Peyer's patch (tissue), 4 donors: ENCODE measurements at places on chromosomes 7 and 10. TPM values are rescaled to one million over a fixed set of nuclear protein-coding genes. Genes with fewer than 3 reads are reported as not detected.

CREB5 gene
- total RNA-seq = 17.0 TPM

NDUFB8 gene
- 122 TPM for total RNA-seq

PTF1A gene
- total RNA-seq = not detected

ZNF488 gene
- 12.5 TPM for total RNA-seq

LBX1 gene
- total RNA-seq = not detected

CDK14 gene
- 0.18 TPM for total RNA-seq

DNA sequence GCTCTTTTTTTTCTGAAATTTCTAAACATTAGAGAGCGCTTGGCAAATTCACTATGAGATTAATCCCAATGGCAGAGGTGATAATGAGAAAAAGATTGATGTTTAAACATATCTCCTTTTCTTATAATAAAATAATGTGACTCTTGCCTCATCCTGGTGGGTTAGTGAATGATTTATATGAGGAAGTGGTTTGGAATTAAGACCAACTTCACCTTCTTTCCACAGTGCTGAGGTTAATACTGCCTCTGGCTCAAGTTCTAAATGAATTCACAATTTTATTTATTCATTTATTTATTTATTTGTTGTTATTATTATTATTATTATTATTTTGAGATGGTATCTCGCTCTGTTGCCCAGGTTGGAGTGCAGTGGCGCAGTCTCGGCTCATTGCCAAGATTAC lies 40.5 kb upstream of the ADO start:
- DNase-seq = no peak
- H3K27me3 ChIP-seq = no peaks in the 10 kb centered on the region
- no peaks in the 10 kb centered on the region for H3K36me3 ChIP-seq
- no peak overlapping the region for H3K27ac ChIP-seq
- no peak overlapping the region for H3K4me3 ChIP-seq

- no peak overlapping the region for H3K4me3 ChIP-seq
- no peak for DNase-seq
- no peaks in the 10 kb centered on the region for H3K36me3 ChIP-seq
- peaks cover 5% of the 10 kb centered on the region for H3K4me1 ChIP-seq
- H3K27ac ChIP-seq = no peak overlapping the region
- H3K27me3 ChIP-seq = no peaks in the 10 kb centered on the region
Observed at GRCh38 chr10:48608976-48609375, 4.1 kb upstream of the ARHGAP22 start.

DNA sequence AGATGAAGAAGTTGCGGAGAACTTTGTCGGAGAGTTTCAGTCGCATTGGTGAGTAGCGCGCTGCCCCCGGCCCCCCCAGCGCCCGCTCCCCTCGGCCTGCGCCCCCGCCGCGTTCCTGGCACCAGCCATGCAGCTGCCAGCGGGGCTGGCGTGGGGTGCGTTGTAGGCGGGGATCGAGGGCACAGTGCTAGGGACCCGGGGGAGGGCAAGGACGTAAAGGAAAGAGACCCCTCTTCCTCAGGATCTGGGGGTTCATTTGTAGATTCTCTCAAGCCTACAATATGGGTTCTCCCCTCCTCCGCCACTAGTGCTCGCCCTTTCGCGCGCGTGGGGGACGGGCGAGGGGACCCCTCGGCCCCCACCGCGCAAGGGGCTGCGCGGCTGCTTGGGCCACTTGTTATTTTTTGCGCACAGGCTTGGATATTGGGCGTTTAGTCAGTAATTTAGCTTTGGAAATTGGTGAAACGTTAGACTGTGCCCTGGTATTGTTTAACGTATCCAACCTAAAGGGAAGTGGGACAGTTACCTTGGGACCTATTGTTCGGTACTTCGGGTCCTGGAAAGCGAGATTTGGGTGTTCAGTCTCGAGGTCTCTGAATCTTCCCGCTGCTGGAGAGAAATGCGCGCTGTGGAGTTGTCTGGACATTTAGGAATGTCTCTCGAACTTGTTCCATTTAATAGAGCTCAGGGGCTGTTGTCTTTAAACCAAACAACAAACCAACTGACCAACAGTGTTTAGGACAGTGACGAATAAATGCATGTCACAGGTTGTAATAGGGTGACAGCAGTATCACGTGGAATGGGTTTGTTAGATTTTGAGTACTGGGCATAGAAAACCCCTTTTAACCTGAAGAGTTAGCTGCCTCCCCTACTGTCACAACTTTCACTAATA lies 796 bp downstream of the CDK14 start:
- no peak for DNase-seq
- H3K27ac ChIP-seq = peak overlapping the region; percentile 65
- H3K36me3 ChIP-seq = no peaks in the 10 kb centered on the region

RPP38 gene
- 13.5 TPM for total RNA-seq

GRCh38 chr10:5476918-5477525 lies 22.3 kb downstream of the CALML5 start:
- H3K36me3 ChIP-seq = no peaks in the 10 kb centered on the region
- no peak overlapping the region for H3K27ac ChIP-seq
- H3K4me1 ChIP-seq = no peaks in the 10 kb centered on the region
- no peak for DNase-seq

GRCh38 chr7:55078465-55079372 lies 59.9 kb downstream of the EGFR start:
- no peak for DNase-seq
- H3K4me1 ChIP-seq = no peaks in the 10 kb centered on the region
- peak overlapping the region; percentile 69 for H3K27ac ChIP-seq
- H3K36me3 ChIP-seq = no peaks in the 10 kb centered on the region
- peak overlapping the region; percentile 15 for H3K4me3 ChIP-seq
- H3K27me3 ChIP-seq = no peaks in the 10 kb centered on the region

SEMA3E gene
- 0.83 TPM for total RNA-seq

JCAD gene
- total RNA-seq = 5.8 TPM

ATOH7 gene
- 0.54 TPM for total RNA-seq

GRCh38 chr7:148535217-148535616 lies 55.3 kb upstream of the C7orf33 start:
- H3K4me1 ChIP-seq = no peaks in the 10 kb centered on the region
- no peak for DNase-seq
- H3K27ac ChIP-seq = no peak overlapping the region
- no peak overlapping the region for H3K4me3 ChIP-seq

DNA sequence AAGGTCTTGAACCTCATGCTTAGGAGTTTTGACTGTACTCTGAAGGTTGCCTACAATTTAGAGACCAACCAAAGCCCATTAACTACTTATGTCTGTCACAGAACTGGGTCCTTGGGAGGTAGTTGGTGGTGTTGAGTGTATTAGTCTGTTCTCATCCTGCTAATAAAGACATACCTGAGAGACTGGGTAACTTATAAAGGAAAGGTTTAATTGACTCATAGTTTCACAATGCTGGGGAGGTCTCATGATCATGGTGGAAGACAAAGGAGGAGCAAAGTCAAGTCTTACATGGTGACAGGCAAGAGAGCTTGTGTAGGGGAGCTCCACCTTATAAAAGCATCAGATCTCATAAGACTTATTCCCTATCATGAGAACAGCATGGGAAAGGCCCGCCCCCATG lies 319.6 kb upstream of the ZMIZ1 start:
- H3K4me1 ChIP-seq = no peaks in the 10 kb centered on the region
- no peak overlapping the region for H3K4me3 ChIP-seq
- no peak overlapping the region for H3K27ac ChIP-seq

DNA sequence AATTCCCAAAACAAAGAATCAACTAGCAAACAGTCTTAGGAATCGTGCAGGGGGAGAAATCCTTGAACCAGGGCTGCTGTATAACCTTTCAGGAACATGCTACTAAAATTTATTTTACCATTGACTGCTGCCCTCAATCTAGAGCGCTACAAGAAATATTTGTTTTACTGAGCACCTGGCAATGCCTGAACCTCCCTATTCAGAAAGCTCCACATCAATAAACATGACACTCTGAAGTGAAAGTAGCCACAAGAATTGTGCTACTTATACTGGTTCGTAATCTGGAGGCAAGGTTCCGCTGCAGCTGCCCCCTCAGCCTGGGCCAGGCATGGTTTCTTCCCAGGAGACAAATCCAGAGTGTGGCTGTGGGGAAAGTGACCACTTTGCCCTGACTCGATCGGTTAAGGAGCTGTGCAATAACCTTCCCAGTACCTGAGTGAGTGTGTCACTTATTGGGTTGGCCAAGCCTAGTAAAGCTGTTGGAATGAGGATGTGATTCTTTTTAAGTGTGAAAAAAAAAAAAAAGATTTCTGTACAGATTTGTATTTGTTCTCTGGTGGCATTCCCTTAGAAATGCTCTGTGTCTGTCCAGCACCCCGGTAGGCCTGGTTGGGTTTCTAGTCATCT lies 7.7 kb downstream of the VWA2 start:
- no peaks in the 10 kb centered on the region for H3K4me1 ChIP-seq
- H3K27me3 ChIP-seq = no peaks in the 10 kb centered on the region
- DNase-seq = peak; percentile 58
- H3K27ac ChIP-seq = peak overlapping the region; percentile 62

LIPJ gene
- not detected for total RNA-seq

- no peak overlapping the region for H3K4me3 ChIP-seq
- H3K36me3 ChIP-seq = no peaks in the 10 kb centered on the region
- H3K4me1 ChIP-seq = no peaks in the 10 kb centered on the region
Observed at GRCh38 chr7:3307435-3307834, 6.4 kb downstream of the SDK1 start.

GRCh38 chr10:22435650-22436049 lies 90.4 kb downstream of the SPAG6 start:
- DNase-seq = no peak
- no peaks in the 10 kb centered on the region for H3K27me3 ChIP-seq
- no peak overlapping the region for H3K4me3 ChIP-seq
- no peaks in the 10 kb centered on the region for H3K4me1 ChIP-seq

GRCh38 chr7:7048213-7048612 lies 134.1 kb upstream of the C1GALT1 start:
- no peak for DNase-seq
- H3K36me3 ChIP-seq = no peaks in the 10 kb centered on the region
- no peak overlapping the region for H3K27ac ChIP-seq
- no peaks in the 10 kb centered on the region for H3K27me3 ChIP-seq
- H3K4me1 ChIP-seq = peaks cover 11% of the 10 kb centered on the region
- H3K4me3 ChIP-seq = no peak overlapping the region

NKX2-3 gene
- 19.0 TPM for total RNA-seq

DNA sequence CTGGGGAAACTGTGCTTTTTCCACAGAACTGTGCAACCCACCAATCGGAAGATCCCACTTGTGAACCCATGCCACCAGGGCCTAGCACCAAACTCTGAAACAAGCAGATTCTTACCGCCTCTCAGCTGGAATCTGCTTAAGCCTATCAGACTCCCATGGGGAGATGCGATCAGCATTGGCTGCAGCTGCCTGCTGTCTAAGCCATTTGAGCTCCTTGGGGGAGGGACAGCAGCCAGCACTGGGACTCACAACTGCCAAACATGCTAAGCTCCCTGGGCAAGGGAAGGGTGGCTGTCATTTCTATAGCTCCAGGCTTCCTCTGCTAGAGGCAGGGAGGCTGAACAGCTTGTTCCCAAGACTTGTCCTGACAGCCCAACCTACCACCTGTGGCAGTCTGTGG lies 283.8 kb downstream of the CDK14 start:
- no peak for DNase-seq
- no peaks in the 10 kb centered on the region for H3K36me3 ChIP-seq
- no peak overlapping the region for H3K27ac ChIP-seq
- no peak overlapping the region for H3K4me3 ChIP-seq
- H3K27me3 ChIP-seq = no peaks in the 10 kb centered on the region
- no peaks in the 10 kb centered on the region for H3K4me1 ChIP-seq

DNA sequence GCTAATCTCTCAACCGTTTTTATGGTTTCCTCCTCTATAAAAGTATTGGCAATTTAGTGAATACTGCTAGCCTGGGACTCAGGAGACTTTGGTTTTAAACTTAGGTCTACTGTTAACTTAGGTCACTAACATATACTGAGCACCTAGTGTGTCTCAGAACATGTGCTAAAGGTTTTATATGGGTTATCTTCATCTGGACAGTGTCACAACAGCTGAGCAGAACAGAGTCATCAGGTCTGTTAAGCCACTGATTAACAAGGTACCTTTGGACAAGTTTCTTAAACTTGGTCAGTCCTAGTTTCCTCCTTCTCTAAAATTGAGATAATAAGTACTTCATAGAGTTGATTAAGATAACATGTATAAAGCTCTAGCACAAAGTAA lies 30.6 kb downstream of the NET1 start:
- H3K36me3 ChIP-seq = no peaks in the 10 kb centered on the region
- H3K4me1 ChIP-seq = no peaks in the 10 kb centered on the region
- H3K27me3 ChIP-seq = no peaks in the 10 kb centered on the region
- H3K27ac ChIP-seq = no peak overlapping the region

- no peak for DNase-seq
- no peaks in the 10 kb centered on the region for H3K4me1 ChIP-seq
- H3K36me3 ChIP-seq = no peaks in the 10 kb centered on the region
- no peaks in the 10 kb centered on the region for H3K27me3 ChIP-seq
- H3K4me3 ChIP-seq = no peak overlapping the region
Observed at GRCh38 chr10:4201866-4202825, 417.1 kb upstream of the KLF6 start.

DNA sequence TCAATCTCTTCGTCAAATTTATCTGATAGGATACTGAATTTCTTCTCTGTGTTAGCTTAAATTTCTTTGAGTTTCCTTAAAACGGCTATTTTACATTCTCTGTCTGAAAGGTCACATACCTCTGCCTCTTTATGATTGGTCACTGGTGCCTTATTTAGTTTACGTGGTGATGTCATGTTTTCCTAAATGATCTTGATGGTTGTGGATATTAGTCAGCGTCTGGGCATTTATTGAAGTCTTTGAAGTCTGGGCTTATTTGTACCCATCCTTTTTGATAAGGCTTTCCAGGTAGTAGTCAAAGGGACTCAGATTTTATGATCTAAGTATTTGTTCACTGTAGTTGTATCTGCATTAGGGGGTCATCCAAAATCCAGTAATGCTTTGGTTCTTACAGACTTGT lies 1407.5 kb upstream of the LRRTM3 start:
- no peaks in the 10 kb centered on the region for H3K27me3 ChIP-seq
- no peaks in the 10 kb centered on the region for H3K4me1 ChIP-seq
- no peak overlapping the region for H3K27ac ChIP-seq
- no peak overlapping the region for H3K4me3 ChIP-seq
- DNase-seq = no peak

GRCh38 chr7:132499065-132499464 lies 77.2 kb downstream of the PLXNA4 start:
- no peaks in the 10 kb centered on the region for H3K4me1 ChIP-seq
- no peaks in the 10 kb centered on the region for H3K27me3 ChIP-seq
- no peak for DNase-seq
- no peak overlapping the region for H3K4me3 ChIP-seq
- H3K27ac ChIP-seq = no peak overlapping the region
- no peaks in the 10 kb centered on the region for H3K36me3 ChIP-seq

- H3K4me1 ChIP-seq = no peaks in the 10 kb centered on the region
- H3K4me3 ChIP-seq = peak overlapping the region; percentile 26
- no peak for DNase-seq
- no peaks in the 10 kb centered on the region for H3K36me3 ChIP-seq
- H3K27ac ChIP-seq = peak overlapping the region; percentile 20
Observed at GRCh38 chr10:31947144-31947926, 18.7 kb upstream of the ARHGAP12 start.
